ENCODE measurements at places on chromosomes 1 and 21. TPM values are rescaled to one million over a fixed set of nuclear protein-coding genes. Genes with fewer than 3 reads are reported as not detected.
A peak's percentile ranks its signal among the peaks of the same experiment; 100 is the strongest.

SELE gene
- 0.40 TPM for total RNA-seq

C1QTNF12 gene
- 0.87 TPM for total RNA-seq

ERICH3 gene
- total RNA-seq: 0.39 TPM

EEIG2 gene
- total RNA-seq: 17.3 TPM

HES2 gene
- not detected for total RNA-seq

SMPDL3B gene
- 2.0 TPM for total RNA-seq

IFNLR1 gene
- total RNA-seq: 4.7 TPM

CA14 gene
- total RNA-seq: not detected

IL24 gene
- not detected for total RNA-seq

LMX1A gene
- not detected for total RNA-seq

FBXO44 gene
- total RNA-seq: 21.6 TPM

KPRP gene
- not detected for total RNA-seq

ADAMTSL4 gene
- total RNA-seq: 12.4 TPM

PLA2G2F gene
- total RNA-seq: not detected

LHX4 gene
- total RNA-seq: not detected

SERTAD4 gene
- 0.06 TPM for total RNA-seq

HHAT gene
- total RNA-seq: 7.1 TPM

SPOCD1 gene
- total RNA-seq: 5.0 TPM

CDC14A gene
- 31.1 TPM for total RNA-seq

GRCh38 chr1:215358356-215358755 lies 208.7 kb upstream of the KCTD3 start:
- H3K4me3 ChIP-seq: no peak overlapping the region
- H3K27me3 ChIP-seq: no peaks in the 10 kb centered on the region
- no peak for DNase-seq
- H3K4me1 ChIP-seq: no peaks in the 10 kb centered on the region
- H3K27ac ChIP-seq: no peak overlapping the region

DNA sequence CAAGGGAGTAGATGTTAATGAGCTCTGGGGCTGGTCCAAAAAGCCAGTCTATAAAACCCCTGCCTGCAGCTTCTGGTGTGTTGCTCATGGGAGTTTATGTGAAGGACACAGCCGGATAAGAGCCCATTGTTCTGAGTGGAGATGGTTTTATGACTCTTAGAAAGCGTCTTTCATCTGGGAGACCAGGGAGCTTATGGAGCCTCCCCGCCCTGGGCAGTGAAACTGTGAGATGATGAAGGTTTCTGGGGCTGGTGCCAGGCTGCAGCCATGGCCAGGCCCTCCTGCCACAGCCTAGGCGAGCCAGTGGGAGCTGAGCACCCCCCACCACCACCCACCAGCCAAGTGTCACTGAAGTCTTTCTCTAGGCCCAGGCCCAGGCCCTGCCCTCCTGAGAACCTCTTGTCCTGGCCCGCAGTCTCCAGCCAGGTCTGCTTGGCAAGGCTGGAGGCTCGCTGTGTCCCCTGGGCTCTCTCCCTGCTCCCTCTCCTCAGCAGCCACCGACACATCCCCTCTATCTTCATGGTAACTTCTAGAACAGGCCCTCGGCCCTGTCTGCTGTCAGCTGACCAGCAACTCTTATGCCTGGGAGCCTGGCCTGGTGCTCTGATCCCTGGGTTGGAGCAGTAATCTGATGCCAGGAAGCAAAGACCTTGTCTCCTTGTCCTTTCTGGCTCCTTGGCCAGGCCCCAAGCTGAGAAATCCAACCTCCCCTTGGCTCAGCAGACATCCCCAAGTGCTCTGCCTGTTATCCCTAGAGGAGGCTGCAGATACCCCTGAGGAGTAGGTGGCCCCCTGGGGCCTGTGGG lies 7.6 kb upstream of the ARHGEF10L start:
- DNase-seq: no peak
- no peaks in the 10 kb centered on the region for H3K36me3 ChIP-seq
- no peak overlapping the region for H3K4me3 ChIP-seq
- H3K27me3 ChIP-seq: no peaks in the 10 kb centered on the region
- peak overlapping the region; percentile 60 for H3K27ac ChIP-seq

DNA sequence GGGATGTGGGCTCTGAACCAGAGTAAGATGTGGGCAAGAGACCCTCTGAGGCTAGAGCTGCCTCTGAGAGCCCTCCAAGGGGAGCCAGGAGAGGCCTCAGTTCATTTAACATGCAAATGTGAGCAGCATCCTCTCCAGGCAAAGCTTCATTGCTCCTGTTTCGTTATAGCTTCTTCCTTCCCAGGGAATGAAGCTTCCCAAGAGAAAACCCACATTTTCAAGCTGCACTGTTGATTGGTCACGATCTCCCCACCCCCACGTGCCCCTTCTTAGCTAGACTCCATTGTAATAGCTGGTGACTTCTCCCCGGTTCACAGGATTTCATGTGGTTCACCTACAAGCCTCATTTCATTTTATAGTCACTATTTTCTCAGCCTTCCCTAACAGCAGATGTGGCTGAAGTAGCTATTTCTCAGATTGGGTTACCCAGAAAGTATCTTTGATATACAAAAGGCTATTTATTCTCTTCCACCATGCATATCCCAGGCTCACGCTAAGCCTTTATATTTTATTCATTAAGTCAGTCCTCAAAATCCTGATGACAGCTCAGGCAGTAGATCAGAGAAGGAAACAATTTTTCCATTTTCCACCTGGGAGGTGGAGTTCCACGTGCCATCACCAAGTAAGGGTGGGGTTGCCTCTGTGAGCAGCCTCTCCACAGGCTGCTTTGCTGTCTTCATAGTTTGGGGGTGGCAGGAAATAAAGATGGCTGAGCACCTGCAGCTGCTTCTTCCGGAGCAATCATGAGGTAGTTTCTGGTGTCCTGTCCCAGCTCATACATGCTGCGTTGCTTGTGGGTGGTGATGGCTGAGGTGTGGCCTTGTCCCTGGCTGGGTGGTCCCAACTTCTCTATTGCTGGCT lies 178.3 kb upstream of the RAB4A start:
- H3K4me3 ChIP-seq: no peak overlapping the region
- no peaks in the 10 kb centered on the region for H3K27me3 ChIP-seq
- no peaks in the 10 kb centered on the region for H3K36me3 ChIP-seq
- DNase-seq: no peak

GRCh38 chr1:113676524-113676923 lies 82.8 kb downstream of the PHTF1 start:
- no peak overlapping the region for H3K4me3 ChIP-seq
- H3K27me3 ChIP-seq: no peaks in the 10 kb centered on the region
- DNase-seq: no peak

DNA sequence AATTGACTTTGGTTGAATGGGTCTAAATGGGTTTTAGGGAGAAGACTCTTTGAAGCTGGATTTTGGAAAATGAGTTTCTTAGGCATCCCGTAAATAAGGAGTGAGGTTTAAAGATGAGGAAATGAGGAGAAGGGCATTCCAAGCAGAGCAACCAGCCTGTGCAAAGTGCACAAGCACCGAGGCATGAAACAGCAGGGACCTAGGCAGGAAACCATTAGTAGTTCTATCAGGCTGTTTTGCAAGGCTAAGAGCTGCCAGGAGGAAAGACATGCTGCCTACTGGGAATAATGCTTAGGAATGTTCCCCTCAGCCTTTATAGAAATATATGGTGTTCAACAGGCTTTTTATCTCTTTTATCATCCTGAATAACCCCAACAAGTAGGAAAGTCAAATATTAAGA lies 153.1 kb upstream of the FGGY start:
- H3K27me3 ChIP-seq: peaks cover 7% of the 10 kb centered on the region
- no peaks in the 10 kb centered on the region for H3K36me3 ChIP-seq
- DNase-seq: no peak
- H3K4me3 ChIP-seq: no peak overlapping the region
- peaks cover 57% of the 10 kb centered on the region for H3K4me1 ChIP-seq

DNA sequence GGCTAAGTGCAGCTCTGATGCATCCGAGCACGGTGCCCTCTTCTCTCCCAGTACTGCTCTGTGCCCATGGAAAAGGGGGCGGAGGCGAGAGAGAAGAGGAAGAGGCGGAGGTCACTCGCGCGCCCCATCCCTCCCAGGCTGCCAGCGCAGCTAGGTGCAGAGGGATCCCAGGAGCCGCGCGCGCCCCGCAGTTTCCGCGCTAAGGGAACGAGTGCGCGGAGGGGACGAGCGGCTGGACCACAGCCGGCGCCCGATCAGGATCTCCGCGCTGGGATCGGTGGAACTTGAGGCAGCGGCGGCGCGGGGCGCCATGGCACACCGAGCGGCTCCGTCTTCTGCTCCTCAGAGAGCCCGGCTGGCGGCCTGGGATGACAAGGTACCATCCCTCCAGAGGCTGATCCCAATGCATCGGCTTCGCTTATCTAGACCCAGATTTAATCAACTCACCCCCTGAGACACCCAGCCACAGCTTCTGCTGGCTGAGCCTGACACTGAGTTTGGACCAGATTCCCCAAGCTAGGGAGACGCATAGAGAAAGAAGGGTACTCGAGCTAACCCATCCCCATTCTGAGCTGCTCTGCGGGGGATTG lies at the start of gene PTGFR:
Gene PTGFR, plus strand, starts transcription at position 114 of the 590 bp plus-strand sequence. CDS start 1,770 bp downstream, outside the sequence.
- no peaks in the 10 kb centered on the region for H3K36me3 ChIP-seq
- H3K4me3 ChIP-seq: peak within 1 kb of the TSS; percentile 45
- peak within 1 kb of the TSS; percentile 59 for H3K27ac ChIP-seq
- no peak for DNase-seq
- H3K27me3 ChIP-seq: peaks cover 5% of the 10 kb centered on the region
- H3K4me1 ChIP-seq: no peaks in the 10 kb centered on the region

DNA sequence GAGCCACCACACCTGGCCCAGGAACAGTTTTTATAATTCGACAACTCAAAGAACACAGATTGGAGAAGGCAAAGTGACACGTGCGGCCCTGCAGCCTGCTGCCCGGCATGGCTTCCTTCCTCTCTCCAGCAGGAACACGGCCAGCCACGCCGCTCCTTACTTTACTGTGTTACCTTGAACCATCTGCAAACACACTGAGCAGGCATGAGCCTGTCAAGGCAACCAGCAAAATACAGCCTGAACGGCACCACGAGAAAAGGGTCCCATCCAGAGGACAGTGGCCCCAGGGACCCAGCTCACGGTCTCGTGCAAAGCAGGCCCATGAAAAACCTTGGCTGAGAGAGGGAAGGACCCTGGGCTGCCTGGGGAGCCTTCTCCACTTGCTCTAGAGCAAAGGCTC lies 38.8 kb downstream of the NPHP4 start:
- no peaks in the 10 kb centered on the region for H3K27me3 ChIP-seq
- no peaks in the 10 kb centered on the region for H3K36me3 ChIP-seq
- no peak overlapping the region for H3K27ac ChIP-seq
- no peak overlapping the region for H3K4me3 ChIP-seq
- H3K4me1 ChIP-seq: no peaks in the 10 kb centered on the region

- no peak for DNase-seq
- no peak overlapping the region for H3K4me3 ChIP-seq
- H3K4me1 ChIP-seq: no peaks in the 10 kb centered on the region
- peaks cover 72% of the 10 kb centered on the region for H3K36me3 ChIP-seq
Measured at GRCh38 chr21:32328595-32328994, 29.9 kb downstream of the MRAP start.

- no peaks in the 10 kb centered on the region for H3K27me3 ChIP-seq
- no peak for DNase-seq
- H3K36me3 ChIP-seq: no peaks in the 10 kb centered on the region
- no peaks in the 10 kb centered on the region for H3K4me1 ChIP-seq
Measured at GRCh38 chr1:170864238-170864637, 71.1 kb upstream of the MROH9 start.

- no peaks in the 10 kb centered on the region for H3K27me3 ChIP-seq
- H3K36me3 ChIP-seq: no peaks in the 10 kb centered on the region
- no peaks in the 10 kb centered on the region for H3K4me1 ChIP-seq
- no peak overlapping the region for H3K27ac ChIP-seq
Measured at GRCh38 chr1:205991237-205991636, 12.0 kb downstream of the RAB7B start.

- DNase-seq: no peak
- no peaks in the 10 kb centered on the region for H3K27me3 ChIP-seq
- peaks cover 12% of the 10 kb centered on the region for H3K36me3 ChIP-seq
- H3K4me3 ChIP-seq: no peak overlapping the region
- H3K27ac ChIP-seq: no peak overlapping the region
Measured at GRCh38 chr1:3809680-3810079, 13.4 kb upstream of the LRRC47 start.

- H3K4me1 ChIP-seq: no peaks in the 10 kb centered on the region
- no peaks in the 10 kb centered on the region for H3K36me3 ChIP-seq
- H3K27ac ChIP-seq: no peak overlapping the region
- H3K27me3 ChIP-seq: no peaks in the 10 kb centered on the region
- H3K4me3 ChIP-seq: no peak overlapping the region
Measured at GRCh38 chr1:221139991-221140390, 260.7 kb downstream of the HLX start.

GRCh38 chr1:1748686-1749321 lies 24.6 kb upstream of the CDK11A start:
- H3K27ac ChIP-seq: no peak overlapping the region
- DNase-seq: peak; percentile 77
- no peaks in the 10 kb centered on the region for H3K27me3 ChIP-seq
- no peak overlapping the region for H3K4me3 ChIP-seq
- no peaks in the 10 kb centered on the region for H3K4me1 ChIP-seq

GRCh38 chr1:111369177-111369576 lies 58.4 kb downstream of the OVGP1 start:
- DNase-seq: no peak
- no peaks in the 10 kb centered on the region for H3K4me1 ChIP-seq
- no peaks in the 10 kb centered on the region for H3K27me3 ChIP-seq
- no peak overlapping the region for H3K4me3 ChIP-seq

GRCh38 chr1:83889707-83890106 lies 109.2 kb downstream of the TTLL7 start:
- H3K36me3 ChIP-seq: no peaks in the 10 kb centered on the region
- DNase-seq: no peak
- no peak overlapping the region for H3K27ac ChIP-seq
- no peak overlapping the region for H3K4me3 ChIP-seq

DNA sequence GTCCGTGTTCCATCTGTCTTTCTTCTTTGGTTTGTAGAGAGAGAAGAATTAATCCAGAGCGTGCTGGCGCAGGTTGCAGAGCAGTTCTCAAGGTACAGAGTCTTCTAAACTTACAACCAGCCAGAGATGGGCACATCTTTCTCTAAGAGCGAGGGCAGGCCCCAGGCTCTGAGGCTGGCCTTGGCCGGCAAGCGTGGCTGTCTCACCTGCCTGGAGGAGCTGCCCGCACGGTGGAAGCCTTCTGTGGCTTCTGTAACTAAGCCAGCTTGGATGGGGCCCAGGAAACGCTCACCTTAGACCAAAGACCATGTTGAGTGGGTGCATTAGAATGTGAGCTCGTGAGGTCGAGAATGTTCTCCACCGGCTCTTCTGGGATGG lies 78.6 kb downstream of the PDE9A start:
- no peak overlapping the region for H3K4me3 ChIP-seq
- H3K27ac ChIP-seq: no peak overlapping the region
- no peak for DNase-seq
- no peaks in the 10 kb centered on the region for H3K4me1 ChIP-seq
- peaks cover 6% of the 10 kb centered on the region for H3K36me3 ChIP-seq
- no peaks in the 10 kb centered on the region for H3K27me3 ChIP-seq

- no peak overlapping the region for H3K4me3 ChIP-seq
- no peak overlapping the region for H3K27ac ChIP-seq
- DNase-seq: no peak
- no peaks in the 10 kb centered on the region for H3K27me3 ChIP-seq
- peaks cover 24% of the 10 kb centered on the region for H3K4me1 ChIP-seq
Measured at GRCh38 chr1:247440001-247440620, 17.8 kb downstream of the OR2B11 start.

- no peak overlapping the region for H3K27ac ChIP-seq
- H3K36me3 ChIP-seq: peaks cover 40% of the 10 kb centered on the region
- H3K4me1 ChIP-seq: peaks cover 36% of the 10 kb centered on the region
- peaks cover 17% of the 10 kb centered on the region for H3K27me3 ChIP-seq
- peak; percentile 91 for DNase-seq
Measured at GRCh38 chr1:1250786-1251284, 4.3 kb upstream of the C1QTNF12 start.
